ENCODE measurements at places on chromosomes 6 and 20.

GRCh38 chr6:54074578-54075195 is 36.6 kb upstream of the MLIP start:
- H3K27me3 ChIP-seq: no peaks in the 10 kb centered on the region
- no peaks in the 10 kb centered on the region for H3K36me3 ChIP-seq
- no peak overlapping the region for H3K27ac ChIP-seq
- no peaks in the 10 kb centered on the region for H3K4me1 ChIP-seq
- no peak overlapping the region for H3K4me3 ChIP-seq
- DNase-seq: peak; percentile 77

GRCh38 chr6:1228754-1229191 is 83.1 kb upstream of the FOXQ1 start:
- H3K4me3 ChIP-seq: no peak overlapping the region
- DNase-seq: no peak
- no peaks in the 10 kb centered on the region for H3K4me1 ChIP-seq

DNA sequence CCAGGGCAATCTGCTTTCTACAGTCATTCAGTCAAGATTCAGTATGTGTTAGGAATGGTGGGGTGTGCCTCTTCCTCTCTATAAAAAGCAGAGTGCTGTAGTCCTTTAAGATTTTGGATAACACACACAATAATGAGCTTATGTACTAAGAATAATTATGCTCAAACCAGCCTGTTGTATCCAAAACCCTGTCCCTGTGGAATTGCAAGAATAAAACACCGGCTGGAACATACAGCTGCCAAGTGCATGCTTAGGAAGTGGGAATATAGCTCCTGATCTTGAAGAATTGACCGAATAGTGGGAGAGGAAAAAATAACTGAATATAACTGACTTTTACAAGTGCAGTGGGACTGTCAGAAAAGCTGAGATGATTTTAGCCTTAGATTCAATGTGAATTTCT is 979 bp upstream of the MOCS1 start:
- no peaks in the 10 kb centered on the region for H3K27me3 ChIP-seq
- peaks cover 4% of the 10 kb centered on the region for H3K4me1 ChIP-seq
- no peak overlapping the region for H3K4me3 ChIP-seq
- no peak overlapping the region for H3K27ac ChIP-seq
- DNase-seq: no peak

DNA sequence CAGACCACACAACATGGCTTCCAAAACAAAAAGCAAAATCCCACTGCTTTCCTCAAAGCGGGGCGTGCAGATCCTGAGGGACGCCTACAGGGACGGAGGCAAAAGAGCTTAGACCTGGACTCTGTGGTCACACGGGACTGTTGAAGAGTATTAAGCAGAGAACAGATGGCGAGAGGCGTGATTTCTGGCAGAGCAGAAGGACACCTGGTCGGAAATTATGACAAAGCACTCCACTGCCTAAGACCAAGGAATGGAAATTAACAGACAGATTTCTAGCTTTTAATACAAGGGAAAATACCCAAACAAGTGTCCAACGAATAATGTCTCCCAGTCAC is 15.4 kb downstream of the CST7 start:
- no peaks in the 10 kb centered on the region for H3K27me3 ChIP-seq
- H3K4me3 ChIP-seq: no peak overlapping the region

GRCh38 chr6:45706319-45706718 is 309.3 kb downstream of the CLIC5 start:
- H3K36me3 ChIP-seq: no peaks in the 10 kb centered on the region
- DNase-seq: no peak
- no peak overlapping the region for H3K27ac ChIP-seq

DNA sequence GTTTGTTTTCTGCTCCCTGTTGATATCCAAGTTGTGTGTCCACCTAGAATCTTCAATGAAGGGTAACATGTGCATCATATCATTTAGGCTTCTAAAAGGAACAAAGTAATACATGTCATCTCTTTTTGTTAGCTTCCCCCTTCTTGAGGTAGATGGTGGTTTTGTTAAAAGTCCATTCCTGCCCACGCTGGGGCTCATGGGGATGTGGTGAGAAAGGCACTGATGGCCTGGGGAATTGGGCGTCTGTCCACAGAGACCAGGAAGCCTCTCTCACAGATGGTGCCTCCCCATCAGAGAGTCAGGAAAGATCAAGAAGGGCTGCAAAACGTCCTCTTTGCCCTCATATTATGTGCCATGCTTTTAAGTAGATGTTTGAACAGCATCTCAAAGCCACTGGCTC is 32.5 kb downstream of the GNAS start:
- H3K4me1 ChIP-seq: peaks cover 14% of the 10 kb centered on the region
- H3K27me3 ChIP-seq: no peaks in the 10 kb centered on the region
- no peak for DNase-seq

DNA sequence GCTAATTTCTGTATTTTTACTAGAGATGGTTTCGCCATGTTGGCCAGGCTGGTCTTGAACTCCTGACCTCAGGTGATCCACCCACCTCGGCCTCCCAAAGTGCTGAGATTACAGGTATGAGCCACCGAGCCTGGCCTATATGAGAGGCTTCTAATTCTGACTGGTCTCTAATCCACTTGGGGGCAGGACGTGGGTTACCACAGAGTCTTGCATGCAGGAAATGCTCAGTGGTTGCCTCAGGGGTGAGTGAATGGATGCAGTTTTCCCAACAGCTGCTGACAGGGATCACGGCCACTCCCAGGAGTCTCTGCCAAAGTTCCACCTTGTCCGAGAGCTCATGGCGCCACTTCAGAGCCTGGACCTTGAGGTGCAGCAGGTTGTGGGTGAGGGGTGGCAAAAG is 6.4 kb upstream of the FANCE start:
- no peak for DNase-seq
- H3K27me3 ChIP-seq: no peaks in the 10 kb centered on the region
- no peaks in the 10 kb centered on the region for H3K36me3 ChIP-seq
- H3K4me1 ChIP-seq: no peaks in the 10 kb centered on the region

GRCh38 chr6:166490671-166491500 is 95.6 kb downstream of the RAMACL start:
- H3K4me1 ChIP-seq: peaks cover 3% of the 10 kb centered on the region
- no peak for DNase-seq
- peaks cover 13% of the 10 kb centered on the region for H3K36me3 ChIP-seq
- H3K4me3 ChIP-seq: no peak overlapping the region

DNA sequence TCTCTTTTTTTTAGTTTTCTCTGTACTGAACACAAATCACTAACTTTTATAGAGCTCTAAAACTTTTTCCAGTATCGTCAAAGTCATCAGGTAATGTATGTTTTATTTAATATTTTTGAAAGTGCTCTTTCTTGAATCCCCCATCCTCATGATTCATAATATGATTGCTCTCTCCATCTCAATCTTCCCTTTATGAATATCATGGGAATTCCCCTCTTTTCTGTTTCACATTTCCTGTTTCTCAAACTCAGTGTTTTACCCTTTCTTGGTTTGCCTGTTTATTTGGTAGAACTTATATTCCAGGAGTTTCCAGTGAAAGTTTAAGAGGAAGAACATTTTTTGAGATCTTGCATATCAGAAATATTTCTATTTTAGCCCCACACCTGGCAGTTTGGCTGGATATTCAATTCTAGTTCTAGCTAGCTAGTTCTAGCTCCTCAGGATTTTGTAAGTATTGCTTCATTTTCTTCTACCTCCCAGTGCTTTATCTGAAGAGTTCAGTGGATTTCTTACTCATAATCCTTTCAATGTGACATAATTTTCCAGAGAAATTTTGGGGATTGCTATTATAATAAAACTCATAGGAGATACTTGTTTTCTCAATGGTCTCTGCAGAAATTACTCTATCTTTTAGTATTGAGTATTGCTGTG is 6.1 kb upstream of the C6orf58 start:
- H3K27me3 ChIP-seq: no peaks in the 10 kb centered on the region
- no peaks in the 10 kb centered on the region for H3K4me1 ChIP-seq
- H3K36me3 ChIP-seq: no peaks in the 10 kb centered on the region
- no peak overlapping the region for H3K27ac ChIP-seq
- no peak overlapping the region for H3K4me3 ChIP-seq

- H3K27me3 ChIP-seq: no peaks in the 10 kb centered on the region
- H3K4me1 ChIP-seq: no peaks in the 10 kb centered on the region
- no peaks in the 10 kb centered on the region for H3K36me3 ChIP-seq
- DNase-seq: no peak
- no peak overlapping the region for H3K4me3 ChIP-seq
- H3K27ac ChIP-seq: no peak overlapping the region
Measured at GRCh38 chr20:9454791-9455190, 59.6 kb upstream of the LAMP5 start.

DNA sequence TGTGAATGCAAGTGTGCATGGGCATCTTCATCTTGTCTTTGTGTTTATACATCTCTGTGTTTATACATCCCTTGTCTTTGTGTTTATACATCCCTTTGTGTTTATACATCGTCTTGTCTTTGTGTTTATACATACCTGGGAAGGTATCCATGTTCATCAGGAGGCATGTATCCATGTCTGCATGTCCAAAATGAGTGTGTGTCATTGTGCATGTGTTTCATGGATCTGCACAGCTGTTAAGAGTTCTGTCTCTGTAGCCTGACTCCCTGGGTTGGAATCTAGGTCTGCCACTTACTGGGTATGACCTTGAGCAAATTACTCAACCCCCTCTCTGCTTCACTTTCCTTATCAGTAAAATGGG is 50.1 kb upstream of the SIRPA start:
- H3K4me3 ChIP-seq: no peak overlapping the region
- DNase-seq: no peak
- no peaks in the 10 kb centered on the region for H3K27me3 ChIP-seq
- H3K36me3 ChIP-seq: no peaks in the 10 kb centered on the region

GRCh38 chr20:62350098-62350628 is 16.9 kb downstream of the LAMA5 start:
- H3K36me3 ChIP-seq: peaks cover 71% of the 10 kb centered on the region
- no peak overlapping the region for H3K4me3 ChIP-seq
- peak overlapping the region; percentile 51 for H3K27ac ChIP-seq
- peak; percentile 86 for DNase-seq

DNA sequence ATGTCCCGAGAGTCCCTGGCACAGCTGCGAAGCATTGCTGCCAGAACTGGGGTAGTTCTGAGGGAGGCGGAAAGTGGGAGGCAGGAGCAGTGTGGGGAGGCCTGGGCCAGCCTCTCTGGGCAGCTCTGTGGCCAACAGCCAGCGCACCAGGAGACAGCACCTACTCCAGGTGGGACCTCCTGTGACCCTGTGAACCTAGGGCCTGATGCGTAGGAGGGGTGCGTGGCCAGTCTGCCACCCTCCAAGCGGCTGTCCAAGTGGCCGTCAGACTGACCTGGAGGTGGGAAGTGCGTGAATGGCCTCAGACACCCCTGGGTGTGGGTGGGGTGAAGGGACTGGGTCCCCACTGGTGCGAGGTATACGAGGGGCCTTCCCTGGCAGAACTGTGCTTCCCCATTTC is 15.5 kb downstream of the SS18L1 start:
- DNase-seq: no peak
- no peak overlapping the region for H3K27ac ChIP-seq
- peaks cover 25% of the 10 kb centered on the region for H3K4me1 ChIP-seq
- no peak overlapping the region for H3K4me3 ChIP-seq
- no peaks in the 10 kb centered on the region for H3K27me3 ChIP-seq

DNA sequence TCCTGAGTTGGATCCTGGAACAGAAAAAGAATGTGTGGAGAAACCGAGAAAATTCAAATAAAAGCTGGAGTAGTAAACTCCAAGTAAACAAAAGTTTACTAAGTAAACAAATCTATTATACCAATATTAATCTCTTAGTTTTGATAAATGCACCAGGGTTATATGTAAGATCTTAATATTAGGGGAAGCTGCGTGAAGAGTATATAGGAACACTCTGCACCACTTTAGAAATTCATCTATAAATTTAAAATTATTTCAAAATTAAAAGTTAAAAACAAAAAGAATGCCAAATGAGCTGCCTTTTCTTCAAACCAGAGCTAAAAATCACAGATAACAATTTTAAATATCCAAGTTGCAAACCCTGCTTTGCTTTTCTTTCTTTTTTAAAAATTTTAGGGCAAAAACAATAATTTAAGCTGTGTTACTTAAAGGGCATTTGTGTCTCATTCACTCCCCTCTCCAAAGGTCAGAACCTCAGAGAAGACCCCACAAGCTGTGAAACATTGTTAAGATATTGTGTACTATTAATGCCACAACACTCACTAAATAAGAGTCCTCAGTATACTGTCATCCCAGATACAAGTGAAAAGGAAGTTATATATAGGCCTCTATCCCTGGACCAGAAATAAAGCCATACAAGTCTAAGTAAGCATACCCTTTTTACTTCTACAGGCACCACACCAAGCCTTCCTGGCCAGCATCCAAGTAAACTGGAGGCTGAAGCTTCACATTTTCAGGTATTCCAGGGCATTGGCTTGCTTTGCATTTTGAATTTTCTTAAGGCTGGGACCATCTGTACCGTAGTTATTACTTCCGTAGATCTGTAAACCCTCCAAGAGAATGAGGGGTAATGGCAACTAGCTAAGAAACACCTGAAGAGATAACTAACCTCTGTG is 7.0 kb downstream of the DNAAF9 start:
- H3K27me3 ChIP-seq: no peaks in the 10 kb centered on the region
- H3K4me3 ChIP-seq: no peak overlapping the region
- peaks cover 2% of the 10 kb centered on the region for H3K4me1 ChIP-seq

DNA sequence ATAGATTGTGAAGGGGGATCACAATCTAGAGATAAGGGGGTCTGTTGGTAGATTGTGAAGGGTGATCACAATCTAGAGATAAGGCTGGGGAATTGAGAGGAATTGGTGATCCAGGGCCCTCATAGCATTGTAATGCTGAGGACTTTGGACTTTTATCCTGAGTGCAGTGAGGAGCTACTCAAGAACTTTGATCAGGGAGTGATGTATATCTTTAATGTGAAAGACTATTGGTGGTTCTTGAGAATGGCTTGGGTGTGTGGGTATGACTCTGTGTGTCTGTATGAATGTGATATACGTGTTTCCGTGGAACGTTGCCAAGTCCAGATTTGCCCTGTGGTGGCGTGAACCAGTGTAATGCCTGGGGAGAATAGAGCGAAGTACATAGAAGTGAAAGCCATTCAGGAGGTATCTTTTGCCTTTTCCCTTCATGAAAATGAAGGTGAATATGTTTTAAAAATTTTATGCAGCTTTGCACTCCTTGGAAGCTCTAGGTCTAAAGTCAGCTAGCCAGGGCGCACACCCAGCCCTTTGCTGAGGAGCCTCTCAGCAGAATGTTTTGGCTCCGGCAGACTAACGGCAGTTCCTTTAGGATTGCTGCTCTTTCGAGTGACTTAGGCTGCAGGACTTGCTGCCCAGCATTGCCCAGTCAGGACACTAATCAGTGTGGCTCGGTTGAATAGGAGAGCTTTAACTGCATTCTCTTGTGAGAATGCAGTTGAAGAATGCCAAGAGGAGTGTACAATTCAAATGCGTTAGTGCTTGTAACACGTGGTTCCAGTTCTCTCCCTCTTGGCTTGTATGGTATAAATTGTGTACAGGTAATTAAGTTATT is 3.5 kb downstream of the ZFAND3 start:
- no peaks in the 10 kb centered on the region for H3K36me3 ChIP-seq
- peak; percentile 69 for DNase-seq
- H3K4me3 ChIP-seq: no peak overlapping the region
- peaks cover 11% of the 10 kb centered on the region for H3K4me1 ChIP-seq

All from trophoblast cell (in vitro differentiated cells and primary cell).